ENCODE measurements at places on chromosomes 6 and 20. TPM values are rescaled to one million over a fixed set of nuclear protein-coding genes. Genes with fewer than 3 reads are reported as not detected.

- H3K36me3 ChIP-seq: no peaks in the 10 kb centered on the region
- H3K27me3 ChIP-seq: peaks cover 25% of the 10 kb centered on the region
- no peak overlapping the region for H3K4me3 ChIP-seq
- no peak for DNase-seq
- no peak overlapping the region for H3K27ac ChIP-seq
Observed at GRCh38 chr6:114001354-114001753, 30.4 kb upstream of the HDAC2 start.

GRCh38 chr6:129882510-129883023 is 21.5 kb upstream of the TMEM244 start:
- H3K27me3 ChIP-seq: peaks cover 9% of the 10 kb centered on the region
- peak; percentile 17 for DNase-seq
- peaks cover 17% of the 10 kb centered on the region for H3K4me1 ChIP-seq
- H3K27ac ChIP-seq: peak overlapping the region; percentile 79

SEL1L2 gene
- total RNA-seq: not detected

- H3K27me3 ChIP-seq: no peaks in the 10 kb centered on the region
- H3K27ac ChIP-seq: no peak overlapping the region
- no peak for DNase-seq
Observed at GRCh38 chr6:9646342-9647070, 768.4 kb downstream of the TFAP2A start.

GRCh38 chr20:18678549-18679419 is 90.9 kb downstream of the DTD1 start:
- no peaks in the 10 kb centered on the region for H3K27me3 ChIP-seq
- no peak for DNase-seq
- H3K27ac ChIP-seq: no peak overlapping the region
- no peaks in the 10 kb centered on the region for H3K36me3 ChIP-seq

SLC12A5 gene
- 0.42 TPM for total RNA-seq

DNA sequence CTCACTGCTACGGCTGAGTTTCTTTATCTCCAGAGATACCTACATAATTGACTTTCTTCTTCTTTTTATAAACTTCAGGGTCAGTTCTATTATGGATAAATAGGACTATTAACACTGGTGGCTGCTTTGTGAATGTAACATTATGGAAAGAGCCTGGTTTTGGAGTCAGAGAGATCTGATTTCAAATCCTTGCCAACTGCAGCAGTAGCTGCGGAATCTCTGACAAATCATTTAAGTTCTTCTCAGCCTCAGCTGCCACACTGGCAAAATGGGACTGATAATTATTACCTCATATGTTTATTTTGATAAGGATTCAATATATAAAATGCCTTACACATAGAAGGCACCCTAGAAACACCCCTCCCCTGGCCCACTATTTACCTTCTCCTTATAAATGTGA is 160.5 kb downstream of the BACH2 start:
- no peaks in the 10 kb centered on the region for H3K27me3 ChIP-seq
- H3K27ac ChIP-seq: no peak overlapping the region
- H3K36me3 ChIP-seq: peaks cover 11% of the 10 kb centered on the region
- H3K4me1 ChIP-seq: peaks cover 43% of the 10 kb centered on the region
- no peak overlapping the region for H3K4me3 ChIP-seq

GRCh38 chr6:19554356-19555225 is 282.6 kb upstream of the ID4 start:
- DNase-seq: no peak
- H3K27me3 ChIP-seq: no peaks in the 10 kb centered on the region
- H3K4me3 ChIP-seq: no peak overlapping the region
- H3K4me1 ChIP-seq: no peaks in the 10 kb centered on the region

- no peaks in the 10 kb centered on the region for H3K36me3 ChIP-seq
- no peak overlapping the region for H3K27ac ChIP-seq
- no peaks in the 10 kb centered on the region for H3K4me1 ChIP-seq
- no peaks in the 10 kb centered on the region for H3K27me3 ChIP-seq
- no peak overlapping the region for H3K4me3 ChIP-seq
Observed at GRCh38 chr6:92777146-92777740, 642.1 kb downstream of the EPHA7 start.

GPLD1 gene
- total RNA-seq: 0.39 TPM

HLA-DMA gene
- total RNA-seq: 14.1 TPM

ADGRF4 gene
- not detected for total RNA-seq

- no peak overlapping the region for H3K4me3 ChIP-seq
- peaks cover 5% of the 10 kb centered on the region for H3K4me1 ChIP-seq
Observed at GRCh38 chr6:26350858-26351543, 14.0 kb upstream of the BTN3A2 start.

GRCh38 chr6:72348926-72349325 is 272.9 kb upstream of the KCNQ5 start:
- DNase-seq: no peak
- no peak overlapping the region for H3K27ac ChIP-seq
- H3K4me1 ChIP-seq: no peaks in the 10 kb centered on the region
- H3K27me3 ChIP-seq: no peaks in the 10 kb centered on the region

DNA sequence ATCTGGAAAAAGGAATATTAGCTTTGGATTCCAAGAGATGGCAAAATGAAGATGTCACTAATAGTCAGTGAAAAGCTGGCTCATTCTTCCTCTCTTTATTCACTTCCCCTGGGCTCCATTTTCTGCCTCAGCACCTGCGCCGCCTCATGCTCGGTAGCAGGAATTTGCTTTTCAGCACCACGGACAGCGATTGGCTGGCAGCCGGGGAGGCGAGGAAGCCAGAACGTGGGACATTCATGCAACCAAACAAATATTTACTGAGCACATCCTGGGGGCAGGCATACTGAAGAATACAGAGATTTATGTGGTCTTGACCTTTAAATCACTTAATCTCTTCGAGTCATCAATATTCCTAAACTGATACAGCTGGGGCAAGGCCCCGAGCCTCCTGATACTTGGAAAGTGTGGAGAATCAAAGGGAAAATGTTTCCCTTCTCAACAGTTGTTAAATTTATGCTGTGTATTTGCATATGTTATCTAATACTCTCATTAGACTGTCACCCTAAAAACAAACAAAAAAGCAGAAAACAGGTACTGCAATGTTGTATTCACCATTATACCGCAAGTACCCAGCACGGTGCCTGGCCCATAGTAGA is 12.1 kb upstream of the PDYN start:
- peak; percentile 54 for DNase-seq
- H3K27me3 ChIP-seq: peaks cover 14% of the 10 kb centered on the region
- no peaks in the 10 kb centered on the region for H3K36me3 ChIP-seq
- H3K4me1 ChIP-seq: no peaks in the 10 kb centered on the region

NKAIN2 gene
- total RNA-seq: not detected

HCRTR2 gene
- total RNA-seq: not detected

- peaks cover 1% of the 10 kb centered on the region for H3K27me3 ChIP-seq
- H3K27ac ChIP-seq: no peak overlapping the region
Observed at GRCh38 chr6:167314180-167314821, 10.6 kb upstream of the TTLL2 start.

GRCh38 chr6:85394199-85394598 is 55.7 kb upstream of the NT5E start:
- no peaks in the 10 kb centered on the region for H3K36me3 ChIP-seq
- H3K27ac ChIP-seq: no peak overlapping the region
- no peak overlapping the region for H3K4me3 ChIP-seq
- peaks cover 11% of the 10 kb centered on the region for H3K4me1 ChIP-seq
- no peaks in the 10 kb centered on the region for H3K27me3 ChIP-seq

COL21A1 gene
- total RNA-seq: not detected

- H3K4me3 ChIP-seq: no peak overlapping the region
- no peak overlapping the region for H3K27ac ChIP-seq
- H3K36me3 ChIP-seq: no peaks in the 10 kb centered on the region
- no peaks in the 10 kb centered on the region for H3K4me1 ChIP-seq
- DNase-seq: no peak
Observed at GRCh38 chr20:22060610-22061009, 355.1 kb downstream of the PAX1 start.

DNA sequence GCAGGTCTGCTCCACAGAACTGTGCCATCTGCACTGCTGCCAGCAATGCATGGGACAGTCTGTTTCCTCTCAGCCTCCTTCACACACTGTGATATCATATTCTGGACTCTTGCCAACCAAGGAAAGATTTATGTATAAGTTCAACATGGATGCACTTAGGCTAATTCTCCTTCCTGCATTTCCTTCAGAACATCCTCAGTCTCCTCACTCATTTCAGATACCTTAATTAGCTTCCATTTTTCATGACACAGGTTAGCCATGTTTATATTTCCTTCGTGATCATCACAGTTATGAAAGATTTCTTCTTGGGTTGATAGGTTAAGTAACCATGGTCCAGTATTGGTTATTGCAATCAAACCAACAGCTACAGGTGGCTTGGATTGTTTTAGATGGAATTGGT is 46.4 kb upstream of the DDR1 start:
- no peak for DNase-seq
- no peaks in the 10 kb centered on the region for H3K36me3 ChIP-seq
- no peaks in the 10 kb centered on the region for H3K27me3 ChIP-seq

- DNase-seq: no peak
- H3K27me3 ChIP-seq: no peaks in the 10 kb centered on the region
- no peaks in the 10 kb centered on the region for H3K36me3 ChIP-seq
Observed at GRCh38 chr6:23106951-23107350, 537.6 kb downstream of the HDGFL1 start.

DNA sequence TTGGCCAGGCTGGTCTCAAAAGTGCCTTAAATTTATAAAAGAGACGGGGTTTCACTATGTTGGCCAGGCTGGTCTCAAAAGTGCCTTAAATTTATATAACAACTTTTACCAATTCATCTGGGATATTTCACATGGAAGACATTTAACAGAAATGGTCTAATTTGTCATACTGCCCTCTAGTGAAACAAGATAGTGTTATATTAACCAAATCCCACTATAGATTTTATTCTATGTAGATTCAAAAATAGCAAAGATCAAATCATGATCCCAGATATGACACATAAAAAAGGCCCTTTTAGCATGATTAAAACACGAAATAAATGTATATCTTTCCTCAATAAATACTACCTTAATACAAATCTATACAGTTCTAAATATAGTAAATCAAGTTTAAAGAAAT is 102.8 kb upstream of the TFAP2D start:
- no peaks in the 10 kb centered on the region for H3K36me3 ChIP-seq
- no peak for DNase-seq
- no peak overlapping the region for H3K4me3 ChIP-seq
- no peaks in the 10 kb centered on the region for H3K27me3 ChIP-seq
- no peak overlapping the region for H3K27ac ChIP-seq
- no peaks in the 10 kb centered on the region for H3K4me1 ChIP-seq

- no peak overlapping the region for H3K4me3 ChIP-seq
- H3K4me1 ChIP-seq: no peaks in the 10 kb centered on the region
- no peaks in the 10 kb centered on the region for H3K27me3 ChIP-seq
- no peak for DNase-seq
- no peaks in the 10 kb centered on the region for H3K36me3 ChIP-seq
Observed at GRCh38 chr6:16058929-16059345, 69.9 kb upstream of the MYLIP start.

PNPLA1 gene
- total RNA-seq: not detected

DNA sequence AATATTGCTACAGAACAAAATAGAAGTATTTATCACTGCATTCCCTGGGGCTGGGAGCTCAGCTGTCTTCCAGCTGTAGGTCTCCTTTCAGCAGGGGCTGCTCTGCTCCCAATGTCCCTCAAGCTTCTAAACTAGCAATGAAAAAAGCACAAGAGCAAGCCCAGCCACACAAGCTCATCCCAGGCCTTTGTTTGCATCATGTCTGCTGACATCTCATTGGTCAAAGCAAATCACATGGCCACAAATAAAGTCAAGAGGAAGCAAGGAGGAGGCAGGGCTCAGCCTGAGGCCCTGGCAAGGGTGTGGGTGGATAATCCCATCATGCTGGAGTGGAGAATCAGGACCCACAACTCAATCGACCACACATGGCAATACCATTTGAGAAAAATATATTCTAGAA is 2.2 kb upstream of the BFSP1 start:
- DNase-seq: peak; percentile 24
- H3K36me3 ChIP-seq: peaks cover 3% of the 10 kb centered on the region
- H3K27me3 ChIP-seq: peaks cover 11% of the 10 kb centered on the region
- peaks cover 45% of the 10 kb centered on the region for H3K4me1 ChIP-seq

- peaks cover 23% of the 10 kb centered on the region for H3K4me1 ChIP-seq
- H3K27ac ChIP-seq: no peak overlapping the region
- H3K36me3 ChIP-seq: no peaks in the 10 kb centered on the region
- no peak overlapping the region for H3K4me3 ChIP-seq
- no peak for DNase-seq
Observed at GRCh38 chr6:25949695-25950094, 12.9 kb upstream of the TRIM38 start.

LY6G6F gene
- total RNA-seq: not detected

GRCh38 chr6:130020073-130020906 is 1.9 kb downstream of the L3MBTL3 start:
- H3K4me3 ChIP-seq: peak overlapping the region; percentile 97
- peaks cover 34% of the 10 kb centered on the region for H3K4me1 ChIP-seq
- H3K36me3 ChIP-seq: peaks cover 23% of the 10 kb centered on the region
- DNase-seq: peak; percentile 6
- H3K27ac ChIP-seq: peak overlapping the region; percentile 93

SLC17A1 gene
- total RNA-seq: not detected

MYL9 gene
- total RNA-seq: 0.26 TPM

DNA sequence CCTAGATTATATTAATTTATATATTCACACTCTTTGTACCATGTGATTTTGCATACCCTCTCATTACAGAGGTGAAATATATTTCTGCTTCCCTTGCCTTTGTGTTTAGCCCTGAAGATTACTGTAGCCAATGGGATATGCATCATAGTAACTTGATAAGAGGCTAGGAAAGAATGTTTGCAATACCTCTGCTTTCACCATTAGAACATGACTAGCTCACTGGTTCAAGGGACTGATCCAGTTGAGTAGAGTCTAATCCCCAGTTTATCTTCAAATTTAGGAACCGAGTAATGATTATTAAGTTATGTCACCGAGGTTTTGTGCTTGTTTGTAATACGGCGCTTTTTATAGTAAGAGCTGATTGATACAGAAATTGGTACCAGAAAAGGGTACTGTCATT is 552.6 kb upstream of the GJE1 start:
- H3K4me1 ChIP-seq: no peaks in the 10 kb centered on the region
- H3K27ac ChIP-seq: no peak overlapping the region
- no peaks in the 10 kb centered on the region for H3K27me3 ChIP-seq
- H3K36me3 ChIP-seq: no peaks in the 10 kb centered on the region
- no peak for DNase-seq
- no peak overlapping the region for H3K4me3 ChIP-seq

ADGRG6 gene
- not detected for total RNA-seq

- H3K27ac ChIP-seq: no peak overlapping the region
- H3K4me1 ChIP-seq: no peaks in the 10 kb centered on the region
- no peak for DNase-seq
- H3K4me3 ChIP-seq: no peak overlapping the region
- peaks cover 6% of the 10 kb centered on the region for H3K27me3 ChIP-seq
Observed at GRCh38 chr6:71220466-71220865, 68.1 kb upstream of the OGFRL1 start.

GRCh38 chr6:139925894-139926641 is 551.6 kb upstream of the CITED2 start:
- H3K4me3 ChIP-seq: no peak overlapping the region
- no peaks in the 10 kb centered on the region for H3K4me1 ChIP-seq
- no peak for DNase-seq
- peaks cover 2% of the 10 kb centered on the region for H3K27me3 ChIP-seq
- H3K36me3 ChIP-seq: no peaks in the 10 kb centered on the region

Measured in activated T-helper 1 cell treated with anti-CD3 and anti-CD28 coated beads, Interleukin-12 subunit alpha, Interleukin-12 subunit beta, Interleukin-2, Interleukin-4 antibody, amounts not matched to agents 30 ng/mL and 10 ng/mL and 1 ng/mL, durations not matched to agents 14 hours and 24 hours and 36 hours (primary cell).